Activated T-cell treated with anti-CD3 and anti-CD28 coated beads, Interleukin-2, amount 50 U/mL, for 72 hours (primary cell): ENCODE measurements at places on chromosomes 16 and 17.

- no peak for DNase-seq
These were observed 34.8 kb upstream of the CPHXL start for GRCh38 chr16:75761108-75761507.

GRCh38 chr16:86398622-86399021 is 111.7 kb upstream of the FOXF1 start:
- no peak for DNase-seq

- peak; percentile 88 for DNase-seq
These were observed 8.7 kb downstream of the CLUAP1 start for GRCh38 chr16:3509470-3509928.

- DNase-seq, result no peak
These were observed 70.3 kb downstream of the CMC2 start for GRCh38 chr16:80936410-80936809.
